ENCODE measurements at places on chromosomes 5 and 9. TPM values are rescaled to one million over a fixed set of nuclear protein-coding genes. Genes with fewer than 3 reads are reported as not detected.

- H3K27ac ChIP-seq = no peak overlapping the region
- no peaks in the 10 kb centered on the region for H3K36me3 ChIP-seq
- no peak overlapping the region for H3K4me3 ChIP-seq
- no peak for DNase-seq
- H3K27me3 ChIP-seq = no peaks in the 10 kb centered on the region
- H3K4me1 ChIP-seq = peaks cover 7% of the 10 kb centered on the region
Measured at GRCh38 chr9:121958530-121958929, 134.6 kb downstream of the TTLL11 start.

GRCh38 chr5:149667829-149668330 lies 62.2 kb upstream of the PPARGC1B start:
- no peaks in the 10 kb centered on the region for H3K4me1 ChIP-seq
- no peaks in the 10 kb centered on the region for H3K36me3 ChIP-seq
- DNase-seq = no peak

DNA sequence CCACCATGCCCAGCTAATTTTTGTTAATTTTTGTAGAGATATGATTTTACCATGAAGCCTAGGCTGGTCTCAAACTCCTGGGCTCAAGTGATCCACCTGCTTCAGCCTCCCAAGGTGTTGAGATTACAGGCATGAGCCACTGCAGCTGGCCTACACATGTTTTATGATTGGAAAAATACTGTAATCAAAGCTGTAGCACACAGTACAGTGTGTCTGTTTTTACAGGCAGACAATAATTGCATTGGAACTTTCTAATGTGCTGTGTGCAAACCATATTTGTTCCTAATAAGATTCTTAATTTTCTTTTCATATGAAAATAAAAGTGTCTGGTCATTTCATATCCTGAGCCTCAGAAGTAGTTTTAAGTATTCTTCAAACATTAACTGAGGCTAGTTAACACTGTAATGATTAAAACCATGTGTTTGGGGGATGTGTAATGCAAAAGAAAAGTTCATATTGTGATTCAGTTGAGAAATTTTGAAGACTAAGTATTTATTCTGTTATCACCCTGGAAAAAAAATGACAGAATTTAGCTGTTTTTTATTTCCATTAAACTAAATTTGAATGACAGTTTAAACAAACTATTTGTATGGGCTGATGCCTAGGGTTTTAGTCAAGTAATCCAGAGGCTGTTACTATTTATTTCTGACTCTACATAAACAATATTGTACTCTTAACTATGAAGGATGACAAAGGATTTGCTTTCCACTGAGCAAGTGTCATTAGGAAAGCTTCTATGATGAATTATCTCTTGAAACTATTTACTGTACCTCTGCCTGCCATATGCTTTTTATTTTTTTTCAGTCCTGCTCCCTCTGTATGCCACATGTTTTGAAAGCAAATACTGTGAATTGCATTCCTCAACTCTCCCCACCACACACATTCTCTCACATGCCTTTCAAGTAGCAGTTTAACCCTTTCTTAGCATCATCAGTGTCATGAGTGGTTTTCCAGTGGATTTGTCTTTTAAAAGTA lies 111.5 kb downstream of the MTREX start:
- H3K4me3 ChIP-seq = no peak overlapping the region
- H3K36me3 ChIP-seq = peaks cover 31% of the 10 kb centered on the region
- no peaks in the 10 kb centered on the region for H3K4me1 ChIP-seq
- H3K27me3 ChIP-seq = no peaks in the 10 kb centered on the region

DNA sequence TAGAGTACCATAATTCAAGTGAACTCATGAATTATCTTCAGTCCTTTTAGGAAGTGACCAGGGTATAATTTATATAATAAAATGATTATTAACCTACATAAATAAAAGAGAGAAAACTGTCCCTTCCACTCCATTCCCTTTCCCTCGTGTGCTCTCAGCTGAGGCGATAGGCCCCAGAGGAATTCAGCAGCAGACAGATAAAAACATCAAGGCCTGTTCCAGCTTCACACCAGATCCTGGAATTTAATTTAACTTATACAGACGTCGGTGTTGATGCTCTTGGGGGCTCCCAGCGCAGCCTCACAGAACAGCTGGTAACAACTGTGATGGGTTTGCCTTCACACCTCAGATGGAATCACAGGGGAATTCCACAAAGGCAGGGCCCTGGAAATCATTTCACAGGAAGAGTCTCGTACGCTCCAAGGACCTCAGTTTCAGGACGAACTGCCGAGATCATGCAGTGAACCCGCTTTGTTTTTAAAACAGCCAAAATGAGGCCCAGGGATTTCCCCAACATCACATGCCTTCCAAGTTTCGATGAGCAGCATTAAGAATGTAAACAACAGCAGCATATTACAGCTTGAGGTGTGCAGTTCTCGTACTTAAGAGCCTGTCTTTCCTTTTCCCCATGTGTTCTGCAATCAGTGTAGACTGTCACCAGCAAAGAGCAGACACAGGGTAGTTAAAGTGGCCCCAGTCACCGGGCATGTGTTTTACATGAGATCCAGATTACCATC lies 73.6 kb upstream of the ALDH1B1 start:
- no peak overlapping the region for H3K27ac ChIP-seq
- H3K4me3 ChIP-seq = no peak overlapping the region
- H3K4me1 ChIP-seq = no peaks in the 10 kb centered on the region
- no peak for DNase-seq

- DNase-seq = no peak
- H3K4me1 ChIP-seq = peaks cover 9% of the 10 kb centered on the region
- H3K27me3 ChIP-seq = no peaks in the 10 kb centered on the region
Measured at GRCh38 chr9:72524820-72525540, 3.6 kb downstream of the TMC1 start.

GPR150 gene
- total RNA-seq = not detected

DNA sequence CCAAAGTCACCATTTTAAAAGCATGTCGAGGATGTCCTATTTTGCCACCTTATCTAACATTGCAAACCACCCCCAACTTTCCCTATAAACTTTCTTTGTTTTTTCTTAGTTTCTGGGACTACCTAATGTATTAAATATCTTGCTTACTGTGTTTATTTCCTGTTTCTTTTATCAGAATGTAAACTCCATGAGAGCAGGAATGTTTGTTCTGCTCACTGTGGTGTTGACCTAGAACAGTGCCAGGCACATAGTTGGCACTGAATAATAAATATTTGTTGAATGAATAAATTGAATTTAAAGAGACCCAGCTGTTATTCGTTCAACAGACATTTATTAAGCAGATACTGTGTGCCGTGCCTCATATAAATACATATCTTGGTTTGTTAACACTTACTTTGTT lies 35.2 kb downstream of the MACIR start:
- H3K36me3 ChIP-seq = no peaks in the 10 kb centered on the region
- H3K27ac ChIP-seq = no peak overlapping the region
- no peaks in the 10 kb centered on the region for H3K4me1 ChIP-seq
- no peaks in the 10 kb centered on the region for H3K27me3 ChIP-seq
- no peak overlapping the region for H3K4me3 ChIP-seq

DNA sequence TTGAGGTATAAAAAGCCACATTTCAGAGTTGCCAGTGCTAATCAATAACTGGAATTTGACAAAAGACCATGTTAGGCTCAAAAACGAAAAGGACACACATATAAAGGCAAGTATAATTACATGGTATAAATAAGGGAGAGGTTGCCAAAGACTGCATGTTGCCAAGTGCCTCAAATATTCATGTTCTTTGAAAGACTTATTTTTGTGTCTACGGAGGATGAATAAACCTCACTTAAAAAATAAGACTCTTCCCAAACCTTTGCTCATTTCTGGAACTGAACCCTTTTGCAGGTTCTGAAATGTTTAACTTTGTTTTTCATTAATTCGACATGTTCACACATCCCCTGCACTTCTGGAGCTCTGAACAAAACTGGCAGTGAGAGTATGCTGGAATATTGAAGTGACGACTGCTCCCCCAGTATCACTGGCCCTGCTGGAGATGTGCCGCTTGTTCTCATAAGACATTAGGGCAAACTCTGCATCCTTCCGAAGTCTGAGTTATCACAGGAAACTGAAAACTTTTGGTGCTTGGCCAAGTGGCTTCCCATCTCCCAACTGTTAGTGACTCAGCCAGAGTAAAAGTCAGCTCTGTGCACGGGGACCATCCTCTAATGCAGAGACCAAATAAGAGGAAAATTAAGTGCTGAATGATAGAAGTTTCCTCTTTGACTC lies 336.8 kb downstream of the GLIS3 start:
- H3K27ac ChIP-seq = peak overlapping the region; percentile 33
- no peak overlapping the region for H3K4me3 ChIP-seq
- DNase-seq = peak; percentile 77
- H3K36me3 ChIP-seq = no peaks in the 10 kb centered on the region
- H3K4me1 ChIP-seq = peaks cover 22% of the 10 kb centered on the region

GRCh38 chr5:67166460-67167285 lies 29.9 kb downstream of the CD180 start:
- H3K4me1 ChIP-seq = peaks cover 14% of the 10 kb centered on the region
- H3K36me3 ChIP-seq = peaks cover 60% of the 10 kb centered on the region
- H3K4me3 ChIP-seq = peak overlapping the region; percentile 33
- no peaks in the 10 kb centered on the region for H3K27me3 ChIP-seq
- peak; percentile 76 for DNase-seq

- no peaks in the 10 kb centered on the region for H3K27me3 ChIP-seq
- no peaks in the 10 kb centered on the region for H3K36me3 ChIP-seq
- H3K4me3 ChIP-seq = no peak overlapping the region
- H3K27ac ChIP-seq = no peak overlapping the region
- DNase-seq = no peak
Measured at GRCh38 chr5:67414712-67415111, 218.1 kb upstream of the CD180 start.

MEIKIN gene
- not detected for total RNA-seq

All from right atrium auricular region (tissue), 2 donors.